Activated CD4-positive, alpha-beta T cell treated with anti-CD3 and anti-CD28 coated beads, Interleukin-10, Interleukin-2, amounts not matched to agents 100 ng/mL and 50 ng/mL, durations not matched to agents 16 hours and 8 hours (primary cell): ENCODE measurements at places on chromosomes 5 and 9.

- DNase-seq = no peak
These were observed 16.9 kb upstream of the PLCXD3 start for GRCh38 chr5:41527201-41527779.

DNA sequence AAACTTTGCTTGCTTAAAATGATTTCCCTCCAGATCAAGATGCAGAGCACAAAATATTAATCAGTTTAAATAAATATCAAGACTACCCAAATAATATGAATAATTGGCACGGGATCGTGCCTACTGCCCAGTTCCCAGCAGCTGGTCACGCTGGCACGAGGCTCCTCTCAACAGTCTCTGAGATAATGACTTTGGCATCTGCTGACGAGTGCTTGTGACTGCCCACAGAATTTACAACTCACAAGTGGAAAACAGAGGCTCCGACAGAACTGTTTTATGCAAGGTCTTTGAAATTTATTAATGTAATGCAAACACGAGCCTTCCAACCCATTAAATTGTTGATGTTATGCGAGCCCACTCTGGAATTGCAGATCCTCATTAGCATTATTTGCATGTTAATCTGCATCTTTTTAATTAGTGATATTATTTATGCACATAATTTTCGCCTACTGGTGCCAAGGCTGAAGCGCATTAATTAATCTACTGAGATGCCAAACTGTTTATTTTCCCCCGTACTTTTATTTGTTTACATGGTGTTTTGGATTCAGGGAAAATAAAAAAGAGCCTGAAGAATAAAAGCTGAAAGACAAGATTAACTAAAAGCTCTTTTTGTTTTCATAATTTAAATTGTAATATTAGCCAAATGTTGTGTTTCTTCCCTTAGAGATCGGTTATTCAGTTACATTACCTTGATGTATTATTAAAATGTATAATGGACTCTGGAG is 369.3 kb upstream of the IRX1 start:
- DNase-seq = no peak

GRCh38 chr9:114893221-114894010 is 37.0 kb downstream of the TNFSF8 start:
- peak; percentile 73 for DNase-seq

GRCh38 chr9:81772144-81772543 is 82.8 kb upstream of the TLE1 start:
- DNase-seq = no peak

GRCh38 chr5:57804007-57804444 is 321.4 kb upstream of the ACTBL2 start:
- no peak for DNase-seq

- no peak for DNase-seq
These were observed 409.9 kb downstream of the CTNND2 start for GRCh38 chr5:11494340-11494739.

GRCh38 chr5:83417884-83418283 is 53.7 kb upstream of the VCAN start:
- DNase-seq = no peak

- DNase-seq = no peak
These were observed 62.1 kb upstream of the VLDLR start for GRCh38 chr9:2559192-2560152.

DNA sequence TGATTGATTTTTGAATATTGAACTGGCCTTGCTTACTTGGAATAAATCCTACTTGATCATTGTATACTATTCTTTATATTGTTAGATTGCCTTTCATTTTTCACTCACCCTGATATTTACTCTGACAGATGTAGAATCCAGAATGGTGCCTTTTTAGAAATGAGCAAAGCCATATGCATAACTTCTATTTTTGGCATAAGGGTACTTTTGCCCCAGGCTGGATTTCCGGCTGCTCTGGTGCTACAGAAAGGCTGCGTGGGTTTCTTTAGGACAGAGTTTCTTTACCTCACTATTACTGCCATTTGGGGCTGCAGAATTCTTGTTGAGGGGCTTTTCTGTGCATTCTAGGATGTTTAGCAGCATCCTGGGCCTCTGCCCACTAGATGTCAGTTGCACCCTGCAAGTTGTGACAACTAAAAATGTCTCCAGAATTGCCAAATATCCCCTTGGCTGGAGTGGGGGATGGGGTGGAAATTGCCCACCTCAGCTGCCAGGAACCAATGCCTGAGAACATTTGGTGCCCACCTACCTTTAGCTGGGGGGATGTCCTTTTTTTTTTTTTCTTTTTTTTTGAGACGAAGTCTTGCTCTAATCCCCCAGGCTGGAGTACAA is 50.1 kb downstream of the SLC36A1 start:
- DNase-seq = no peak

- DNase-seq = no peak
These were observed 3.0 kb downstream of the MED22 start for GRCh38 chr9:133344979-133345378.

GRCh38 chr5:102796498-102796897 is 41.4 kb downstream of the PAM start:
- no peak for DNase-seq

DNA sequence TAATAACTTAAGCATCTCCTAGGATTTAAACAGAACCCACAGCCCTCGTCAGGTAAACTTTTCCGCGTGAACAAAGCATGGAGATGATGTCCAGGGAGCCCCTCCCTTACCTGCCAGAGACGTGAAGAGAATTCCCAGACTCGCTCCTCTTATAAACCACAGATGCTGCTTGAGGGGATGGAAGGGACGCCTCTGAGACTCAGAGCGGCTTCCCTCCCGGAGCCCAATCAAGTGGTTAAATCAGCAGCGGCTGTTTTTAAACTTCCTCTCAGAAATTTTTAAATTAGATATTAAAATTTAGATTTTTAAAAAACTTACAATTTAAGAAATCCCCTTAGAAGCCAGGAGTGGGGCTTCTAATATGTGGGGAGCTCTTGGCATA is 71.8 kb downstream of the RAPGEF1 start:
- DNase-seq = no peak

- no peak for DNase-seq
These were observed 210.7 kb upstream of the TNC start for GRCh38 chr9:115328677-115329076.

DNA sequence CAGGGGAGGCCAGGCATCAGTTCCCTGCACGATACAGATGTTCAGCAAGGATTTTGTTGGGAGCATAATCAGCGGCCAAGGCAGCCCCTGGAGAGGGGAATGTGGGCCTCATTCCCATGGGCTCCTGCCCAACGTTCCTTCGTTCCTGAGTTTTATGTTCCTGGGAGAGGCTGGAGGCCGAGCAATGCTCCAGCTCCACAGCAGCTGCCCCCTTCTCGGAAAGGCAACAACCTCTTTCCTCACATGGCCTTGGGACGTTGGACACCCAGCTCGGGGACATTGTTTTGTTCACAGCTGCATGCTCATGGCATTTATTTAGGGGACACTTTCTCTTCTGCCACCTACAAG is 63.8 kb upstream of the COL15A1 start:
- no peak for DNase-seq

DNA sequence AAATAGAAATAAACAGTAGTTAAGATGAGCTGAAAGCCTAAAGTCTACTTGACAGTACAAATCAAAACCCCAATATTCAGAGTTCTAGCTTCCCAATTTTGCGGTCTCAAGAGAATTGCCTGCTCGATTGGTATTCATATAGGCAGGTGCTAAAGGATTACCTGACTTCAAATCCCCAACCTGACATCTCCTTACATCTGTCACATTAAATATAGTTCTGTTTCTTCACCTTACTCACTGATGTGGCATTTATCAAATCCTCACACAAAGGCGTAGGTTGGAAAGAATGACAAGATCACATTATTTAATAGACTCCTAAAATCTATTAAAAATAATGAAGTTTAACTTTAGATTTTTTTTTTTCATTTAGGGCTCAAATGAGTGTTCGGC is 72.8 kb upstream of the ANKH start:
- no peak for DNase-seq

DNA sequence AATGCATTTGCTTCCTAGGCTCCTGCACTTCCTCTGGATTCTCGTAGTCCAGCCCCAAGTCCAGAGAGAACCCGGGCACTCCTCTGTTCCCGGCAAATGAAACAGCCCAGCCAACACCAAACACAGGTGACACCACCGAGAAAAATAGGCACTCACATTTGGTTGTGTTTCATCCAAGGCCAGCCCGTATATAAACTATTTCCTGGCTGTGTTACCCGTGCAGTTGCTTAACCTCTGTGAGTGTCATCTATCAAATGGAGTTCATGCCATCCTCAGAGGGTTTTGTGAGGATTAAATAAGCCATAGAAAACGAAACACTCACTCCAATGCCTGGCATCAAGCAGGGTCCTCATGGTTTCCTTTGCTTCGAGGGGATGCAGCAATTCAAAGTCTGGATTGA is 115.2 kb downstream of the BOD1 start:
- no peak for DNase-seq
